Upper lobe of right lung (tissue), 1 donor: ENCODE measurements at places on chromosomes 13 and 19. TPM values are rescaled to one million over a fixed set of nuclear protein-coding genes. Genes with fewer than 3 reads are reported as not detected.

DNA sequence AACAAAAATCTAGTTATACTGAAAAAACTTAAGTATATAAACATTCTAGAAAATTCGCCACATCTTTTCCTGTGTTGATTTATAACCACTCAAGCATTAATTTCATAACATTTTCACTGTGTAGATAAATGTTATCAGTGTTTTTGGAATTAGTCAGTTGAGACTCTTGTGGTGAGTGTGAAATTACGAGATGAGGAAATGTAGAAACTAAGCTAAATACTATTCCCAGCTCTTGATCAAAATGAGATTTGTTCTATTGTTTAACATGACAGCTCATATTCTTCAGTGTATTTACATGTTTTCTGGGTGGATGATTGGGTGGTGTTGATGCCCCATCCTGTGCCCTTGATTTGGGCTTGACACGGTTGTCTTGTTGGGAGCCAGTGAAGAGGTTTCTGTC, 406.8 kb downstream of the DACH1 start:
- H3K36me3 ChIP-seq, result no peaks in the 10 kb centered on the region
- H3K27me3 ChIP-seq, result no peaks in the 10 kb centered on the region
- no peak overlapping the region for H3K4me3 ChIP-seq
- no peak for DNase-seq
- H3K27ac ChIP-seq, result no peak overlapping the region

The ZNF226 gene
- 16.8 TPM for total RNA-seq

GRCh38 chr13:110173247-110173818, 133.6 kb downstream of the COL4A1 start:
- no peak for DNase-seq
- no peaks in the 10 kb centered on the region for H3K4me1 ChIP-seq
- H3K27me3 ChIP-seq, result no peaks in the 10 kb centered on the region
- peaks cover 78% of the 10 kb centered on the region for H3K36me3 ChIP-seq
- no peak overlapping the region for H3K27ac ChIP-seq
- no peak overlapping the region for H3K4me3 ChIP-seq

DNA sequence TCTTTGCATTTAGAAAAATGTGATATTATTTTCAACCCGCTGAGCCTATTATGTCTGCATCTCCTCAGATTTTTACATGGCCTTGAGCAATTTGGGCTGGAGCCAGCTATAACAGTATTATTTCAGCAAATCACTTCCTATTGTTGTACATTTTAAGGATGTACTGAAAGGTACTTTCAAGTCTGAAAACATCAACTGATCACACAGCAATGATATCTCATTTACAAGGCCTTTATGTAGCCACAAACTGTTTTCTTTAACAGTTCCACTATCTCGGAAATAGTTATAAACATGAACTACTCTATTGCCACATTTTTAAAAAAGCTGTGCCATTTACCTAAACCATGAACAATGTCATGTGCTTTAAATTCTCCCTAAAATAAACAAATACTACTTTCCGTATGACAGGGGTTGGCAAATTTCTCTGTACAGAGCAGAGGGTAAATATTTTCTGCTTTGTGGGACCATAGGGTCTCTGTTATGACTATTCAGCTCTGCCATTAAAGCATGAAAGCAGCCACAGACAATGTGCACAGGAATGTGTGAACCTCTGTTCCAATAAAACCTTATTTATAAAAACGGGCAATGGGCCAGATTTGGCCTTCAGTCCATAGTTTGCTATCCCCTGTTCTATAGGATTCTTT, 560.4 kb downstream of the GPC6 start:
- H3K36me3 ChIP-seq, result no peaks in the 10 kb centered on the region
- H3K4me1 ChIP-seq, result no peaks in the 10 kb centered on the region
- H3K27ac ChIP-seq, result no peak overlapping the region
- no peak overlapping the region for H3K4me3 ChIP-seq
- no peaks in the 10 kb centered on the region for H3K27me3 ChIP-seq

GRCh38 chr13:18948664-18949488, 232.7 kb downstream of the TUBA3C start:
- H3K4me1 ChIP-seq, result no peaks in the 10 kb centered on the region
- H3K4me3 ChIP-seq, result no peak overlapping the region
- no peak overlapping the region for H3K27ac ChIP-seq
- H3K36me3 ChIP-seq, result no peaks in the 10 kb centered on the region

DNA sequence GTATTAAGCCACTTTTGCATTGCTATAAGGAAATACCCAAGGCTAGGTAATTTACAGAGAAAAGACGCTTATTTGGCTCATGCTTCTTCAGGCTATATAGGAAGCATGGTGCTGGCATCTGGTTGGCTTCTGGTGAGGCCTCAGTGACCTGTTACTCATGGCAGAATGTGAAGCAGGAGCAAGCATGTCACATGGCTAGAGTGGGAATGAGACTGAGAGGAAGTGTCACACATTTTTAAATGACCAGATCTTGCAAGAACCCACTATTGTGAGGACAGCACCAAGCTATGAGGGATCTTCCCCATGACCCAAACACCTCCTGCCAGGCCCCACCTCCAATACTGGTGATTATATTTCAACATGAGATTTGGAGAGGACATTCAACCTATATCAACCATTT, 25.7 kb upstream of the IGFL4 start:
- H3K36me3 ChIP-seq, result no peaks in the 10 kb centered on the region
- no peak overlapping the region for H3K4me3 ChIP-seq
- H3K4me1 ChIP-seq, result no peaks in the 10 kb centered on the region
- DNase-seq, result no peak
- peaks cover 49% of the 10 kb centered on the region for H3K27me3 ChIP-seq

DNA sequence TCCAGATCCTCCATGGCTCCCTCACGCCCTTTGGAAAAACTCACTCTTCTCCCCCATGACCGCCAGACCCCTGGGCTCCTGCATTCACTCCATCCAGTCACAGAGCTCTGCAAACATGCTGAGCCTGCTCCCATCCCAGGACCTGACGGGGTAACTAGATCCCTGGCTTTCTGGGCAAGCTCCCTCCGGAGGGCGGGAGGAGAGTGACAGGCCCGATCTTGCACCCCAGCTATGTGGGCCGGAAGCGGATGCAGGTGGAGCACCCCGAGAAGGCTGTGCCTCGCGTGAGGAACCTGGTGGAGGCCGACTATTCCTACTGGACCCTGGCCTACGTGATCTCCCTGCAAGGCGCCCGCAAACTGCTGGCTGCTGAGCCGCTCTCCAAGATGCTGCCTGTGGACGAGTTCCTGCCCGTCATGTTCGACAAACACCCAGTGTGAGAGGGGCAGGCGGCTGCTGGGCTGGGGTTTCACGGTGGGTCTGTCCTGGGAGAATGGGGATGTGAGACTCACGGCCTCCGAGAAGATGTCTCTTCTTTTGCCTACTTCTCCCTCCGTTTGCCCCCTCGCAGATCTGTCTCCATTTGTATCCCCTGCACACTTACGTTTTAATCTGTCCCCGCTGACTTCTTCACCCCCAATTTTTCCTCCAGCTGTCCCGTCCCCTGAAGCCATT, 25.2 kb downstream of the COLGALT1 start:
- H3K4me1 ChIP-seq, result no peaks in the 10 kb centered on the region
- no peak overlapping the region for H3K27ac ChIP-seq
- H3K36me3 ChIP-seq, result peaks cover 56% of the 10 kb centered on the region
- H3K27me3 ChIP-seq, result no peaks in the 10 kb centered on the region
- H3K4me3 ChIP-seq, result no peak overlapping the region

- H3K4me1 ChIP-seq, result peaks cover 12% of the 10 kb centered on the region
- DNase-seq, result no peak
- no peak overlapping the region for H3K4me3 ChIP-seq
- no peak overlapping the region for H3K27ac ChIP-seq
Observed at GRCh38 chr13:97327506-97328221, 105.5 kb downstream of the MBNL2 start.

The CACNG7 gene
- not detected for total RNA-seq

- H3K27ac ChIP-seq, result no peak overlapping the region
- H3K4me3 ChIP-seq, result peak overlapping the region; percentile 91
- H3K27me3 ChIP-seq, result no peaks in the 10 kb centered on the region
- peaks cover 31% of the 10 kb centered on the region for H3K36me3 ChIP-seq
- peaks cover 14% of the 10 kb centered on the region for H3K4me1 ChIP-seq
Observed at GRCh38 chr19:57748029-57748428, 1.4 kb downstream of the ZNF776 start.

The ZNF329 gene
- total RNA-seq, result 7.4 TPM

GRCh38 chr13:65592731-65593130, 1637.4 kb downstream of the PCDH9 start:
- H3K4me3 ChIP-seq, result no peak overlapping the region
- no peak for DNase-seq
- H3K27ac ChIP-seq, result no peak overlapping the region
- H3K4me1 ChIP-seq, result no peaks in the 10 kb centered on the region
- no peaks in the 10 kb centered on the region for H3K27me3 ChIP-seq
- H3K36me3 ChIP-seq, result no peaks in the 10 kb centered on the region

GRCh38 chr19:47680858-47681332, 32.3 kb upstream of the EHD2 start:
- H3K27me3 ChIP-seq, result no peaks in the 10 kb centered on the region
- H3K27ac ChIP-seq, result no peak overlapping the region
- no peak overlapping the region for H3K4me3 ChIP-seq
